A549 treated with CpdA at 1 μM for 4 hours (cell line): ENCODE measurements at places on chromosomes 4 and X. TPM values are rescaled to one million over a fixed set of nuclear protein-coding genes. Genes with fewer than 3 reads are reported as not detected.

The SYTL4 gene
- total RNA-seq, result 1.5 to 4.1 TPM (median 2.1 TPM) in 5 replicates

The NELFA gene
- total RNA-seq, result 17.4 to 24.2 TPM (median 23.6 TPM) in 5 replicates

The HGFAC gene
- 0.09 to 0.55 TPM (median 0.16 TPM) in 5 replicates for total RNA-seq

The DCLK2 gene
- 8.7 to 11.2 TPM (median 9.0 TPM) in 5 replicates for total RNA-seq

The ARHGAP24 gene
- total RNA-seq, result 3.3 to 4.7 TPM (median 3.6 TPM) in 5 replicates

The AR gene
- total RNA-seq, result 3.4 to 4.1 TPM (median 3.5 TPM) in 5 replicates

The TXK gene
- total RNA-seq, result 0.14 to 0.34 TPM (median 0.16 TPM) in 5 replicates

The UGT2A3 gene
- total RNA-seq, result 0.08 to 0.27 TPM (median 0.17 TPM) in 4 of 5 replicates, not detected in the other

The TLR6 gene
- 4.0 to 5.2 TPM (median 4.8 TPM) in 5 replicates for total RNA-seq

The KLHL13 gene
- 0.25 to 0.39 TPM (median 0.34 TPM) in 5 replicates for total RNA-seq

The CYP2U1 gene
- total RNA-seq, result 1.2 to 1.8 TPM (median 1.6 TPM) in 5 replicates

The MAGEA10 gene
- 0.02 TPM in 1 of 5 replicates, not detected in the others for total RNA-seq

The FRYL gene
- 9.3 to 13.5 TPM (median 9.9 TPM) in 5 replicates for total RNA-seq

The SMIM31 gene
- 0.05 to 0.08 TPM (median 0.05 TPM) in 3 of 5 replicates, not detected in the others for total RNA-seq

The BEX5 gene
- not detected in 5 replicates for total RNA-seq

The ADAMTS3 gene
- 0.01 TPM in 1 of 5 replicates, not detected in the others for total RNA-seq

The GAK gene
- total RNA-seq, result 35.8 to 55.6 TPM (median 51.7 TPM) in 5 replicates

The MSX1 gene
- total RNA-seq, result 8.0 to 12.9 TPM (median 11.8 TPM) in 5 replicates

The VCX gene
- total RNA-seq, result 0.22 TPM in 1 of 5 replicates, not detected in the others

The SLC26A1 gene
- 0.28 to 0.50 TPM (median 0.31 TPM) in 5 replicates for total RNA-seq

The C4orf51 gene
- not detected in 5 replicates for total RNA-seq

The SMR3B gene
- total RNA-seq, result not detected in 5 replicates

The HOPX gene
- not detected in 5 replicates for total RNA-seq

The HAND2 gene
- total RNA-seq, result 0.14 to 0.66 TPM (median 0.36 TPM) in 5 replicates

The GRID2 gene
- not detected in 5 replicates for total RNA-seq

The FRAS1 gene
- 1.9 to 3.1 TPM (median 2.9 TPM) in 5 replicates for total RNA-seq

The MAGEB1 gene
- not detected in 5 replicates for total RNA-seq

The RAB39B gene
- 0.62 to 1.1 TPM (median 0.73 TPM) in 5 replicates for total RNA-seq

The FAM236D gene
- not detected in 5 replicates for total RNA-seq

The ZRSR2 gene
- total RNA-seq, result 9.1 to 15.1 TPM (median 11.2 TPM) in 5 replicates

The ZDHHC15 gene
- not detected in 5 replicates for total RNA-seq
